ENCODE measurements at places on chromosomes 5 and 9. TPM values are rescaled to one million over a fixed set of nuclear protein-coding genes. Genes with fewer than 3 reads are reported as not detected.

DNA sequence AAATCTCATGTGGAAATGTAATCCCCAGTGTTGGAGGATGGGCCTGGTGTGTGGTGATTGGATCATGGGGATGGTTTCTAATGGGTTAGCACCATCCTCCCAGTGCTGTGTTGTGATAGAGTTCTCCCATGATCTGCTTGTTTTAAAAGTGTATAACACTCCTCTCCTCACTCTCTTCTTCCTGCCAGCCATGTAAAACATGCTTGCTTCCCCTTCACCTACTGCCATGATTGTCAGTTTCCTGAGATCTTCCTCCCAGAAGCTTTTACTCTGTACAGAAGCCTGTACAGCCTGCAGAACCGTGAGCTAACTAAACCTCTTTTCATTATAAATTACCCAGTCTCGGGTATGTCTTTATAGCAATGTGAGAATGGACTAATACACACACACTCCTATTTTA is 499.1 kb downstream of the RASEF start:
- no peaks in the 10 kb centered on the region for H3K36me3 ChIP-seq
- no peaks in the 10 kb centered on the region for H3K4me1 ChIP-seq
- H3K27me3 ChIP-seq = no peaks in the 10 kb centered on the region
- H3K27ac ChIP-seq = no peak overlapping the region
- no peak for DNase-seq

- no peak overlapping the region for H3K4me3 ChIP-seq
- H3K27ac ChIP-seq = no peak overlapping the region
- no peaks in the 10 kb centered on the region for H3K36me3 ChIP-seq
Observed at GRCh38 chr9:115524453-115525059, 406.6 kb upstream of the TNC start.

GRCh38 chr5:63500242-63500641 is 462.0 kb downstream of the HTR1A start:
- H3K36me3 ChIP-seq = no peaks in the 10 kb centered on the region
- H3K27ac ChIP-seq = no peak overlapping the region
- DNase-seq = no peak
- H3K4me3 ChIP-seq = no peak overlapping the region
- no peaks in the 10 kb centered on the region for H3K4me1 ChIP-seq

- no peak for DNase-seq
- H3K4me1 ChIP-seq = no peaks in the 10 kb centered on the region
- no peak overlapping the region for H3K4me3 ChIP-seq
- H3K27ac ChIP-seq = no peak overlapping the region
- no peaks in the 10 kb centered on the region for H3K27me3 ChIP-seq
Observed at GRCh38 chr5:25489834-25490538, 845.2 kb upstream of the CDH10 start.

DNA sequence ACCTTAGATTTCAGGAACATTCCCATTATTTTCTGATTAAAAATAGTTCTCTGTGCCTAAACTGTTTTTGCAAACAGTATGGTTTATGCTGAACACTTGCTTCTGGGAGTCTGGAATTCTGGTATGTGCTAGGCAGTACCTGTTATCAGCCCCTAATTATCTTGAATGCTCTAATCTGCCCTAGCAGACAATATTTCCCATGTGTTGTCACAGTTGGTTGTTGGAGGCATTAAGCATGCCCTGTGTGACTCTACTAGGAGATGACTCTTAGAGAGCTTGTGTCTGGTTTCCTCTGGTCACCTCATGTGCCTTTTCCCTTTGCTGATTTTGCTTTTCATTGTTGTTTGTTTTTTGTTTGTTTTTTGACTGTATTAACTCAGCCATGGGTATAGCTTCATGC is 36.6 kb downstream of the UHRF2 start:
- no peak overlapping the region for H3K27ac ChIP-seq
- no peak overlapping the region for H3K4me3 ChIP-seq
- no peaks in the 10 kb centered on the region for H3K36me3 ChIP-seq
- peaks cover 53% of the 10 kb centered on the region for H3K4me1 ChIP-seq
- H3K27me3 ChIP-seq = no peaks in the 10 kb centered on the region

GRCh38 chr9:127980060-127980705 is 606 bp downstream of the EEIG1 start:
- H3K27me3 ChIP-seq = no peaks in the 10 kb centered on the region
- no peaks in the 10 kb centered on the region for H3K36me3 ChIP-seq
- peak overlapping the region; percentile 96 for H3K27ac ChIP-seq
- H3K4me1 ChIP-seq = peaks cover 59% of the 10 kb centered on the region

The DIRAS2 gene
- not detected for total RNA-seq

The SMIM32 gene
- total RNA-seq = not detected

The GHR gene
- total RNA-seq = 16.7 TPM

The NUTM2F gene
- not detected for total RNA-seq

Data from vagina (tissue), 2 donors.